ENCODE measurements at places on chromosomes 16 and 17. TPM values are rescaled to one million over a fixed set of nuclear protein-coding genes. Genes with fewer than 3 reads are reported as not detected.

GRCh38 chr16:46929378-46930332 is 43.8 kb downstream of the DNAJA2 start:
- DNase-seq: no peak

SLC2A4 gene
- 4.9 TPM for total RNA-seq

DNA sequence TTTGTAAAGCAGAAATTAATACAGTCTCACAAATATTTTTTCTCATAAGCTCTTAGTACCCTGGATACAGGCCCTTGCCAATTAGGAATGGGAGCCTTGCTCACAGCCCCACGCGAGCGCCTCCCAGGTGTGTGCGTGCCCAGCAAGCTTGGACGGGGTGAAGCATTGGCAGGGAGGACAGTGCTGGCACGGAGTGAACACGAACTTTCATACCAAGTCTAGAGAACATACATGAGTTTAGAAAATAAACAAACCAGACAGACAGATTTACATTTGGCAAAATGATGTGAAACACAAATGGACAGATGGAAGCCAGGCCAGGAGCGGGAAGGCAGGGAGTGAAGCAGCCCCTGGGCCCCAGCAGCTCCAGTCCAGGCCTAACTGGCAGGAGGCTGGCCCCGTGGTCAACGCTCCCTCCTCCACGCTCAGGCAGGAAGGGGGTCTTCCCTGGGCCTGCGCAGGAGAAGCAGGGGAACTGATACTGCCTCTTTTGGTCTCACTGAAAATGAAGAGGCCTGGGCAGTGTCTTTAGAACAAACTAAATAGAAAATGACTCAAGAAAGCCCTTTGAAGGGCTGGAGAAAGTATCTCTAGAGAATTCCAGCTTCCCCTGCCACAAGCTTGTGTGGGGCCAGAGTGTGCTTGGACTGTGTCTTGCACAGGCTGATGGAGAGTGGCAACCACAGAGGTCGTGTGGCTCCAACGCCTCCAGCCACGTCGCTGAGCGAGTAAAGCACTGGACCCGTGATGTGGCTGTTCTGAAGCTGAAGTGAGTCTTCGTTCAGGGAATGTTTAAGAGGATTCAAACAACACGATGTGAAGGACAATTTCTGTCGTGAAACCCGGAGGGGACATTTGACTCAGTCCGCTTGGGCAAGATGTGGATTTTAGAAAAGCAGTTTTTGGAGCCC is 9.9 kb upstream of the FOXJ1 start:
- no peak for DNase-seq

- no peak for DNase-seq
Observed at GRCh38 chr17:28317966-28318758, 838 bp upstream of the TMEM97 start.

- DNase-seq: no peak
Observed at GRCh38 chr16:51034481-51035109, 116.5 kb downstream of the SALL1 start.
